Activated naive CD8-positive, alpha-beta T cell treated with anti-CD3 and anti-CD28 coated beads, Interleukin-2, amount 10 ng/mL, durations not matched to agents 7 days and 5 days (primary cell): ENCODE measurements at places on chromosomes 1 and 21.
A peak's percentile ranks its signal among the peaks of the same experiment; 100 is the strongest.

- DNase-seq, result no peak
Measured at GRCh38 chr1:219582296-219582695, 30.6 kb downstream of the ZC3H11B start.

- no peak for DNase-seq
Measured at GRCh38 chr21:39503123-39503762, 51.5 kb downstream of the SH3BGR start.

GRCh38 chr1:169193191-169193850, 86.8 kb downstream of the ATP1B1 start:
- DNase-seq, result no peak

DNA sequence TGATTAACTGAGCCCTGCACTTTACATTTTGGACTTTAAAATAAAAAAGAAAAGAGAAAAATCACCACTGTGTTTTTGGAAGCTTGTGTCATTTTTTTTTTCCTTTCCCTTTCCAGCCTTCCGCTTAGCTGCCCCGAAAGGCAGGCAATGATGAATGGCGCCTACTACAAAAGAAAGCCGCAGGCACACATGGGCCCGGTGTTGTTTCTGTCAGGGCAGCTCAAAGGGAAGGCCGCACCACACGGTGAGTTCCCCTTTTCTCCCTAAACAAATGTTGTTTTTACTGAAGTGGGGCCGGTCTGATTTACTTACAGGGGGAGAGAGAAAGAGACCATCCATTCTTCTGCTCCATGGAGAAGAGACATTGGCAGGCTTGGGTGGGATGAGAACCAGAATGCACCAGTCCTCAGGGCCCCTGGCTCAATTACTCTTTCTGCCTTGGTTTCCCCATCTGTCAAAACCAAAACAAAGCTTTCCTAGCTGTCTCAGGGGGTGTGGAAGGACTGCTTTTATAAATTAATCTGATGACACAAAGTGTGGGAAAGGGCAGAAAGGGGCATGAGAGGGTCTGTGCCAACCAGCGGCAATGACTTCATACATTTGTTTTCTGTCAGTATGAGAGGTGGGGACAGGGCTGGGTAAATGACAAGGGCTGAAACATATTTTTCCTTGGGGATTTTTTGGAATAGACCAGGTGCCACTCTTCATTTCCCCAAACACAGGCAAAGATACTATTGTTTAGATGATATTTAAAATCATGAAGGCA, 91.4 kb upstream of the PLXNA2 start:
- no peak for DNase-seq

DNA sequence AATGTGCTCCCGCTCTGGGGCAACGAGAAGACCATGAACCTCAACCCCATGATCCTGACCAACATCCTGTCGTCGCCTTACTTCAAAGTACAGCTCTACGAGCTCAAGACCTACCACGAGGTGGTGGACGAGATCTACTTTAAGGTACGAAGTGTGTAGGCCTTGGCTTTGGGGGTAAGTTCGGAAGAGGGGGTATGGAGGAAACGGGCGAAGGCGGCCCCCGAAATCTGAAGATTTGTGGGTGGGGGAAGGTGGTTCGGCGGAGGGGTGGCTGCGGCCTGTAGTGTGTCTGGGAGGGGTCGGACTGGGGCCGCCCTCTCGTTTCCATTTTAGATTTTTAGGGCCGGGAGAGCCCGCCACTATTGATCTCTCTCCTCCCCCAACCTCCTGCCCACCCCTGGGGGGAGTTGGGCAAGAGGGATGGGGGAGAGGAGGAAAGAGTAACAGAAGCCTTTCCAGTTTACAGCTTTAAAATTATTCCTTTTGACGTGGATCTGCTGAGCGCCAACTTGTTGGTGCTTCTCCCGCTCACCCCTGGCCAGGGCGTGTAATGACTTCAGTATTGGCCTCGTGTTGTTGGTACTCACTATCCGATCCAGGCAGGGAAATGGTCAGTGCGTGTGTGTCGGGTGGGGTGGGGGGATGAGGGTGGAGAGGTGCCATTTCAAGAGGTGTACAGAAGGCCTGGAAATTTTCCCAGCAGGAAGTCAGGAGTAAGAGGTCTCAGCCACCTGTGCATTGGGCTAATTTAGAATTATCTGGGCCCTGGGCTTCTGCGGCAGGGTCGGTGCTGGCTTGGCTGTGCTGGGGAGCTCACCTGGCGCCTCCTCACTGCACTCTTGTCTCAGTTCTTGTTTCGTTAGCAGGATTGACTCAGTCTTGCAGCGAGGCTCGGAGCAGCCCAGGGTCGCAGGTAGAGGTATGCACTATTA, 880 bp downstream of the PRPF38B start:
- no peak for DNase-seq

DNA sequence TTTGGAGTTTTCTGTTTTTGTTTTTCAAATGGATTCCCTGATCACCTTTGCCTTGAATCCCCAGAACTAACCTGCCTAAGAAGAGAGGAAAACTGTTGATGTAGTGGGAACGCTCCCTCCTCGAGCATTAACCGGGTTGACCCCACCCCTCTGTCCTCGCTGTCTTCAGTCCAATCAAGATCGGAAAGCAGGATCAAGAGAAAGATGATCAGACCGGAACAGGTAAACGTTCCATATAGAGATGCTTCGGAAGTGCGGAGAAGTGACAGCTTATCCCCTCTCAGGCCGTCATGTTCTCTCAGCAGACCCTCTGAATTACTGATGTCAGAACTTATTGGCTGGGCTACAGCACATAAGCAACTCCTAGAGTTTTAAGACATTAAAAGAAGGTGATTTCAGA, 800 bp upstream of the FAM163A start:
- DNase-seq, result no peak

GRCh38 chr1:46017876-46018503, 114.4 kb downstream of the PIK3R3 start:
- no peak for DNase-seq

DNA sequence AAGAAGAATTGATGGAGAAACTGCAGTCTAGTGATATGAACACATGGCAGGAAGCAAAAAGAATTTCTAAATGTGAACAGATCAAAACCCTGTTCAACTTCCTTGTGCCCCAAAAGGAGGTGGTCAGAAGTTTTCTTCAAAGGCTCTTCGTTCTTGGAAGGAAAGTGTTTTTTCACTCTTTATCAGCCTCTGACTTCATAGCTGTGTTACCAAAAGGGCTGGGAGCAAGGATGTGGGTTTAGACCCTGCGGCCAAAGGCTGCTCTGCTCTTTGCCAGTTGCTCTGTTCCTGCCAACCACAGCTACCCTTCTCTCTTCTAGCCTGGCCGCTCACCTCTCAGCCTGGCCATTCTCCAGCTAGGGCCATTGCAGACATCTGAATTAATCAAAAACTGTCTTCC, 53.8 kb downstream of the PTGER3 start:
- peak; percentile 27 for DNase-seq

DNA sequence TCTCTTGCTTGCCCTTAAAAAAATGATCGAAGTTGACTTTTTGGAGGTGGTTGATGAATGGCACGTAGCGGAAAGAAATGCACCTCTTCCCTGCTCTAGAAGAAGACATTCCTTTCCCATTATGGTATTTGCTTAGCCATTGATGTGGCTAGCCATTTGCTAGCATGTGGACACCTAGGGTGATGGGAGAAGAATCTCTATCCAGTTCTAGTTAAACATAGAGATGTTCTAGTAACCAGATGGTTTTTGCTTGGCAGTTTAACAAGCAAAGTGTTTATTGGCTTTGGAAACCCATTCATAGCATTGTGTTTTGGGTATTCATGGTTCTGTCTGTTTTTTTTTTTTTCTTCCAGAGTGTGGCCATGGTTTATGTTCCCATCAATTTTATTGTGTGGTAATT, 78.9 kb downstream of the KCNJ6 start:
- DNase-seq, result no peak

DNA sequence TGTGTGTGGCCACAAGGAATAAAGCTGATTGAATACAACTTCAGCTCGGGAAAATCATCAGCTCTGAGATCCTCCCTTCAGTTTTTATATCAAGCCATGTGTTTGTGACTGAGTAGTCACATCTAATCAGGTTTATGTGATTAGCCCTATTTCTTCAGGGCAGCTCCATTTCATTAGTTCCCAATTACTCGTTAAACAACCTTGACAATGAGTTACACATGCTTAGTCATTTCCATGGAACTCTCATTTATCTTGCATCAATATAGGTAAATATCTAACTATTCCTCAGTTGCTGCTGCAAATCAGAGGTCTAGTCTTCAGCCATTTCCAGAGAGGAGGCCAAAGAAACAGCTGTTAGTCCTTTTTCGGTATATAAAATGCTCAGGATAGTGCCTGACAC, 16.3 kb downstream of the CRB1 start:
- DNase-seq, result no peak

DNA sequence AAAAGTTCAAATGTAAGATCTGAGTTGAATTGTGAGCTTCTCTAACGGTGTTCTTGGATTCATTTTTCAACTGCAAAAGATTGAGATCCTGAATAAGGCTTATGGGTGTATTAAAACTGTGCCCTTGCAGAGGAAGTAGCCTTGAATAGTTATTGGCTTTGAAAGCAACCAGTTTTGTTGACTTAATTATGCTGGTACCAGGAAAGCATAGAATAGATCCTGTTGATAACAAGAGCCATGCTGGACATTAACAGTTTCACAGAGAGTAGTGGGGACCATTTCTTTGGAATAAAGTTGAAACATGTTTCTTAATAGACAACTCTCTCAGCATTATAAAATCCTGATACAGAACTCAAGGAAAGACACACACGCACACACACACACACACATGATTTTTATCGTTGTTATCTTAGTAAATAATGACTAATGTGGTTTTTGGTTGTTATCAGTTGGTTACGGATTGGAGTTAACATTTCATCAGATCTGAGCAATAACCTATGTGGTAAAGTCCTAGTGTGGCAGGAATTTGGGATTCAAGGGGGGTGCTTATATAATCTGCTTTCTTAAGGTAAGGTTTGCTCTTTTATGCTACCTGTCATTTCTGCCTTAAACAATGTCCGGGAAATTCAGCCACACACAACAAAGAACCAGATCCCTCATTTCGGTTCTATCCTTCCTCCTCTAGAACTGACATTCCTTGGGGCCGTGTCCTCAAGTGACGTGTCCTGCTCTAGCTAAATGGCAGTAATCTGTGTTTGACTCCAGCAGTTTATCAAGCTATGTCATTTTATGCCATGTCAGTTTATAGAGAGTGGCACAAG, 330.9 kb downstream of the CHRM3 start:
- DNase-seq, result no peak

- DNase-seq, result no peak
Measured at GRCh38 chr1:244863491-244864252, 671 bp downstream of the HNRNPU start.
